ENCODE measurements at places on chromosomes 12 and 14. TPM values are rescaled to one million over a fixed set of nuclear protein-coding genes. Genes with fewer than 3 reads are reported as not detected.

The GLT8D2 gene
- total RNA-seq: 0.80 TPM

The AQP6 gene
- not detected for total RNA-seq

The NR1H4 gene
- total RNA-seq: not detected

The RIMBP2 gene
- 31.6 TPM for total RNA-seq

The RNASE2 gene
- total RNA-seq: not detected

The TMPRSS12 gene
- not detected for total RNA-seq

The TMEM233 gene
- total RNA-seq: not detected

The DPPA3 gene
- not detected for total RNA-seq

The GEMIN2 gene
- 24.3 TPM for total RNA-seq

DNA sequence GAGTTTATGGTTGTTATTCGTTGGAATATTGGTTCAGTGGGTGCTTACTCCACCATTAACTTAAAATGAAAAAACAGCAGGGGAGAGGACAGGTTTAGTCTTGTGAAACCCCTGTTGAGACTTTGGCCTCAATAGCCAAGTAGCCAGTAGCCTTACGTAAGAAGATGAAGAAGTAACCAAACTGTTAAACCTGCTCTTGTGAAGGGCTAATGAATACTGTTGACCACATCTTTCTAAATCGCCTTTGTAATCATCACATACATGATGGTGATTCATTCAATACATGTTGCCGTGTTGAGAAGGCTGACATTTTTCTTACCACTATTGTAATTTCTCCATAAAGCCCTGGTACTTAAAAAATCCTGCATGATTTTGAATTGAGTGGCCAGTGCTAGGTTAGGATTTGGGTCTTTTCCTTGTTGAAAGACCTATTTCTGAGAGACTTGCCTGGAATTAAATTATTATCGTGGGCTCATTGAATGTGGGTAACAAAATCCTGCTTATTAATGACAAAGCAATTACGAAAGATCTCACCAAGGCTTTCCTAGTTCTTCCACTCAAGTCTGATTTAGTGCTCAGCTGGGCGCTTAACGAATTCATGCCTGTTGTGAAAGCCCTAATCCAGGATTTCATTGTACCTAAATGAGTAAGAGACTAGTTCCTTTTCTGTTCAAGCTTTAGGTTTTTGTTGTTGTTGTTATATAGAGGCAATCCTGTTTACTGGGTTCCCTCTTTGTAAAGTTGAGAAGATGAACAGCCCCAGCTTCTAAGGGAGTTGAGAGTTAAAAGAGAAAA lies 333.1 kb downstream of the FUT8 start:
- no peaks in the 10 kb centered on the region for H3K36me3 ChIP-seq
- H3K4me1 ChIP-seq: no peaks in the 10 kb centered on the region
- no peak for DNase-seq
- H3K27me3 ChIP-seq: no peaks in the 10 kb centered on the region

DNA sequence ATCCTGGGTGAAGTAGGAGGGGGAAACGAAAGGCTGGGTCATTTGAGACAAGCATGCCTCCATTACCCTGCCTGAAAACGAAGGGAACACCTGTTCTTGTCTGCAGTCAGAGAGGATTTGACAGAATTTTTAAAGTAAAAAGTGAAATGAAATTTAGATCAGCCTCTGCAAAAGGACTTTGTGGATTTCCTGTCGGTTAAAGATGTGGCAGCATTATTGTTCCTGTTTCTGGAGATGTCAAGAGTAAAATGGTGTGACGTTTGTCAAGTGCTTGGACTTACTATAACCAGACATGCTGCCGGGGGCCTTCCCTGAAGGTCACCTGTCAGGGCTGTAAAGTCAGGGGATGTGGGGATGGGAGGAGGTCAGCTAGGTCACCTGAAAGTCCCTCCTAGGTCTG lies 32.0 kb downstream of the NRXN3 start:
- no peaks in the 10 kb centered on the region for H3K4me1 ChIP-seq
- H3K4me3 ChIP-seq: no peak overlapping the region
- peaks cover 12% of the 10 kb centered on the region for H3K27me3 ChIP-seq
- no peak for DNase-seq
- no peak overlapping the region for H3K27ac ChIP-seq

DNA sequence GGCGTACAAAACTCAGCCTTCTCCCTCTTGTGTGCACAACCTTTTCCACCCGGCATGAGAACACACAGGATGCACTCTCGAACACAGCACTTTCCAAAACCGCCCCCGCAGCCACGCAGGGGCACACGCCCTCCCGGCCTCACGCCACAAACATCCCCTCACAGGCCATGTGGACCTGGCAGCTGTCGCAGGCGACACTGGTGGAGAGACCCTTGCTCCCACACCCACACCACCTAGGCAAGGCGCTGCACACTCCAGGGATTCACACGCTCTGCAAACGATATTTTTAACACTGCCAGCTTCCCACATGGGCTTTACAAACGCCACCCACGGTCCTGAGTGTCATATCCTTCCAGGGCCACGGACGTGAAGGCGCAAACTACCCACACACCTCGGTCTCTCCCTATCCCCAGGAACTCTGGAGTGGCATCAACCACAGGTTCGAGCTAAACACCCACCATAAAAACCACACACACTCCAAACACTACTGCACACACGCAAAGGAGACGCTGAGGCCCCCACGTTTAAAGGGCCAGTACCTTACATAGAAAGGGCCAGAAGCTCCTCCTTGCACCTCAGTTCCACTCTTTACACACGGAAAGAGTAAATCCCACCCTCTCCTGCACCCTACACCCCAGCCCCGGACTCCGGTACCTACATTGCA lies 12.4 kb upstream of the ITGB7 start:
- H3K27ac ChIP-seq: peak overlapping the region; percentile 50
- peaks cover 44% of the 10 kb centered on the region for H3K4me1 ChIP-seq
- peak overlapping the region; percentile 68 for H3K4me3 ChIP-seq
- H3K27me3 ChIP-seq: peaks cover 38% of the 10 kb centered on the region
- DNase-seq: no peak
- no peaks in the 10 kb centered on the region for H3K36me3 ChIP-seq

GRCh38 chr12:6538420-6539313 lies 4.3 kb downstream of the GAPDH start:
- peaks cover 24% of the 10 kb centered on the region for H3K4me1 ChIP-seq
- peaks cover 20% of the 10 kb centered on the region for H3K36me3 ChIP-seq
- DNase-seq: no peak
- no peaks in the 10 kb centered on the region for H3K27me3 ChIP-seq

DNA sequence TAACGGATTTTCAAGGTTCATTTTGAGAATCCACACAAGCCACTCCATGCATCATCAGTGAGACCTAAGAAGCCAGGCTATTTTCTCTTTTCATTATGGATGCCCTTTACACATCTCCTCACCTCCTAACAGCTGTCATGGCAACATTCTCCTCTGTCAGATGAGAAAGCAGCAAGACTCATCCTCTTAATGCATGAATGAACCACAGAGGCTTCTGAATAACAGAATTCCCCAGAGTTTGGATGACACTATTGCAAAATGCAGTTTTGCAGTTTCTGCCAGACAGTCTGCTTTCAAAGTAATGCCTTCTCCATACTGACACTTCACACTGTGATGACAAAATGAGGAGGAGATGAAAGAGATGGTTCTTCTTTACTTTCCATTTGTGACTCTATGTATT lies 286.7 kb upstream of the GRIP1 start:
- H3K4me1 ChIP-seq: peaks cover 4% of the 10 kb centered on the region
- H3K36me3 ChIP-seq: no peaks in the 10 kb centered on the region
- H3K27me3 ChIP-seq: no peaks in the 10 kb centered on the region
- DNase-seq: no peak
- no peak overlapping the region for H3K27ac ChIP-seq
- no peak overlapping the region for H3K4me3 ChIP-seq

- no peak overlapping the region for H3K4me3 ChIP-seq
- peaks cover 44% of the 10 kb centered on the region for H3K4me1 ChIP-seq
- H3K36me3 ChIP-seq: peaks cover 10% of the 10 kb centered on the region
- peak overlapping the region; percentile 79 for H3K27ac ChIP-seq
- H3K27me3 ChIP-seq: peaks cover 8% of the 10 kb centered on the region
Observed at GRCh38 chr14:94593376-94593748, 12.1 kb downstream of the SERPINA5 start.

- peak overlapping the region; percentile 86 for H3K27ac ChIP-seq
- H3K4me3 ChIP-seq: no peak overlapping the region
- no peak for DNase-seq
- no peaks in the 10 kb centered on the region for H3K36me3 ChIP-seq
- H3K4me1 ChIP-seq: peaks cover 2% of the 10 kb centered on the region
- no peaks in the 10 kb centered on the region for H3K27me3 ChIP-seq
Observed at GRCh38 chr14:56333359-56334292, 215.4 kb downstream of the PELI2 start.

- H3K4me3 ChIP-seq: no peak overlapping the region
- no peak for DNase-seq
- peaks cover 10% of the 10 kb centered on the region for H3K36me3 ChIP-seq
Observed at GRCh38 chr14:24418492-24418873, 11.0 kb downstream of the CBLN3 start.

DNA sequence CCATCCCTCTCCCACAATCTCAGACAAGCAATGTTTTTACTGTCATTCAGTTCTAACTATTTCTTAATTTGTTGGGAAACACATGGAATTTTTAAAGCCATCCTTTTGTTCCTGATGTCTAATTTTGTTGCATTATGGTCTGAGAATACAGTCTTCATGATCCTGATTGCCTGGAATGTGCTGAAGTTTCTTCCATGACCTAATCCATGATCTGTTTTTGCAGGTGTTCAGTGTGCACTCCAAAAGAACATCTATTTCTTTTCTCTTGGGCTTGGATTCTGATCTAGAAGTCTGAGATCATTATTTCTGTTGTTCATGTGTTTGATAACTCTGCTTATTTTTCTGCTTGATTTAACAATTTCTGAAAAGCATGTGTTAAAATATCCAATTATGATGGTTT lies 43.2 kb upstream of the PHC1 start:
- H3K4me1 ChIP-seq: no peaks in the 10 kb centered on the region
- H3K27me3 ChIP-seq: no peaks in the 10 kb centered on the region
- no peak overlapping the region for H3K27ac ChIP-seq
- no peak for DNase-seq
- H3K36me3 ChIP-seq: no peaks in the 10 kb centered on the region
- H3K4me3 ChIP-seq: no peak overlapping the region

DNA sequence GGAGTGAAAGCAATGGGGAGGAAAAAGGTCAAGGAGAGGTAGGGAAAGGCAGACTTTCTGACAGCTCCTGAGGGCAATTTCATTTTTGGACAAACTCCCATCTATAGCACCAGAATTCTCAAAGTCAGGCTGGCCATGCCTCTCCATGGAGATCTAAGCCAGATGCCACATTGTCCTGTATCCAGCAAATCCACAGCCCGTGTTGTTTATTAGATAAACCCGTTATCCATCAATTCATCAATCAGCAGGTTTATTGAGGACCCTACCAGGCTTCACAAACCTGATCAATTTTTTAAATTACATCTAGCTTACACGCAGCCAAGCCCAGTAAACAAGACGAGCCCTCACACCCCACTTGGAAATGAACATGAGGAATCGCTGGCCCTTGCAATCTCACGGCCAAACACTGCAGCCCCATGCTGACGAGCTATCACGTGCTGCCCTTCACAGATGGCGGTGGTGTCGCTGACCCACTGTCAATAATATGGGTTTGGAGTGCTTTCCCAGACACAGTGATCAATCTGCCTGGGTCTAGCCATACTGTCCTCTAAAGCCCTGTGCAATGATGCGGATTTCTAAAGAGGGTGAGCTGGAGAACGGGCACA lies 332.9 kb downstream of the DPF3 start:
- H3K27me3 ChIP-seq: peaks cover 13% of the 10 kb centered on the region
- DNase-seq: no peak
- H3K4me1 ChIP-seq: no peaks in the 10 kb centered on the region
- H3K36me3 ChIP-seq: no peaks in the 10 kb centered on the region

DNA sequence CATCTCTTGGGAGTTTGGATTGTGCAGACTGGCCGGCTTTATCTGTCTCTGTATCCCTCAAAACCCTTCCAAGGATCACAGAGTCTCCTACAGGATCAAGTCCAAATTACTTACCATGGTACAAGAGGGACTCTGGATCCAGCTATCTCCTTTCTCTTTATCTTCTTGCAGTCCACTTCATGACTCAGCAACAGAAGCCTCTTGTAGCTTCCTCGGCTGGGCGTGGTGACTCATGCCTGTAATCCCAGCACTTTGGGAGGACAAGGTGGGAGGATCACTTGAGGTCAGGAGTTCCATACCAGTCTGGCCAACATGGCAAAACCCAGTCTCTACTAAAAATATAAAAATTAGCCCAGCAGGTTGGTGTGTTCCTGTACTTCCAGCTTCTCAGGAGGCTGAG lies 189.7 kb downstream of the BCAT1 start:
- no peaks in the 10 kb centered on the region for H3K36me3 ChIP-seq
- no peak for DNase-seq
- H3K4me1 ChIP-seq: peaks cover 52% of the 10 kb centered on the region
- no peaks in the 10 kb centered on the region for H3K27me3 ChIP-seq
- H3K4me3 ChIP-seq: no peak overlapping the region

- peaks cover 13% of the 10 kb centered on the region for H3K4me1 ChIP-seq
- no peak for DNase-seq
- H3K27me3 ChIP-seq: peaks cover 22% of the 10 kb centered on the region
- no peaks in the 10 kb centered on the region for H3K36me3 ChIP-seq
Observed at GRCh38 chr12:47740606-47741339, 15.5 kb upstream of the ENDOU start.

GRCh38 chr14:32932302-32932913 lies 6.3 kb upstream of the NPAS3 start:
- H3K27me3 ChIP-seq: peaks cover 82% of the 10 kb centered on the region
- no peaks in the 10 kb centered on the region for H3K36me3 ChIP-seq
- H3K4me3 ChIP-seq: peak overlapping the region; percentile 73
- DNase-seq: no peak

DNA sequence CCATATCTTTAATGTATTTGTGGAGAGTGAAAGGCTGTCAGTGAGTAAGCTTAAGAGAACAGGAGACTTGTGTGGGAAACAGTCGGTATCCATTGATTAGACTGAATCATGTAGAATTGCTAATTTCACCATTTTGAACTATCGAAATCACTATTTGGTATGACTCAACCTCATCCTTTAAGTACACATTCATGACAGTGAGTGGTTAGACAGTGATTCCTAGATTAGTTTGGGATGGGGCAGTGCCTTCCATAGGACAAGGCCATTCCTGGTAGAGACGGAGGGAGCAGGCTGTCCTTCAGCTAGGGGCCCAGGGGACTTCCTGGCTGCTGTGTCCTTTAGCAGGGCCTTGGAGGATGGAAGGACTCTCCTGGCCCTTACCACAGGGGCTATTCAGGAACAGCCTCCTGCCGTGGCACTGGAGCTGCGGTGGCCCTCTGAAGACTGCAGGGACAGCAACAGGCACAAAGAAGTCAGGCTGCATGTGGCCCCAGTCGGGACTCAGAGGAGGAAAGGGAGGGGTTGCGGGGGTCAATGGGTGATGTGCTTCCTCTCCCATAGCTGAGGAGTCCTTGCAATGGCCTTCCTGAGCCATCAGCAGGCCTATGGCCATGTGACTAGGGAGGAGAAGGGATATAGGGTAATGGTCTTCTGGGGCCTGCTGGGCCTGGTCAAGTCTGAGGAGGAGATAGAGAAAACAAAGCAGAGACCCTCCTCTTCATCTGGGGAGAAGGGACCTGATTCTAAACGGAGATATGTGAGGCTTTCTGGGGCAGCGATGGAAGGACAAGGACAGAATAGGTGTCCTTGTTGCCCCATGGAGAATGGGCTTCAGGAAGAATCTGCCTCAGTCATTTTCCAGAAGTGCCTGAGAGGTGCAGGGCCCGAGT lies 11.2 kb downstream of the SERPINA1 start:
- no peaks in the 10 kb centered on the region for H3K27me3 ChIP-seq
- H3K4me3 ChIP-seq: no peak overlapping the region
- peak overlapping the region; percentile 50 for H3K27ac ChIP-seq
- no peak for DNase-seq
- H3K4me1 ChIP-seq: peaks cover 14% of the 10 kb centered on the region
- peaks cover 22% of the 10 kb centered on the region for H3K36me3 ChIP-seq

Measured in progenitor cell of endocrine pancreas (in vitro differentiated cells).